NCI-H1417 (cell line): ENCODE measurements at places on chromosomes 5 and 9.

DNA sequence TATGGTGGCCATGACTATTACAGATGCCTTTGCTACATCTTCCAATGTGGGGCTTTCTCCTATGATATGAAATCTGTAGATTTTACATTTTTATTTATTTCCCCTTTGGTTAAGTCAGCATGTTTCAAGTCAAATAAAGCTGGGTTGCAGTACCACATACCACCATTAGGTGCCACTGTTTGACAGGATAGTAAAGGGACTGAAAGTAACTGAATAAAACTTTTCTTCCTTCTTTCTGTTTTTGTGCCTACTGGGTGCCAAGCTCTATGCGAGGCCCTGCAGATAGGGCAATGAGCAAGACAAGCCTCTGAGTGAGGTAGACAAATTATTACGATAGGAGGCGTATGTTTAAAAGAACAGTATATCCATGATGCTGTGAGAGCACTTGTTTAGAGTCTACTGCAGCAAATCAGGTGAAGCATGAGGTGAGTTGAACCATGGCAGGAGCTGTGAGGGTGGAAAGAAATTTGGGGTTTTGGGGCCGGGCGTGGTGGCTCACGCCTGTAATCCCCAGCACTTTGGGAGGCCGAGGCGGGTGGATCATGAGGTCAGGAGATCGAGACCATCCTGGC is 64.8 kb downstream of the GDNF start:
- no peak for DNase-seq

GRCh38 chr5:36242534-36243485 is 1.1 kb upstream of the NADK2 start:
- DNase-seq = peak; percentile 76

DNA sequence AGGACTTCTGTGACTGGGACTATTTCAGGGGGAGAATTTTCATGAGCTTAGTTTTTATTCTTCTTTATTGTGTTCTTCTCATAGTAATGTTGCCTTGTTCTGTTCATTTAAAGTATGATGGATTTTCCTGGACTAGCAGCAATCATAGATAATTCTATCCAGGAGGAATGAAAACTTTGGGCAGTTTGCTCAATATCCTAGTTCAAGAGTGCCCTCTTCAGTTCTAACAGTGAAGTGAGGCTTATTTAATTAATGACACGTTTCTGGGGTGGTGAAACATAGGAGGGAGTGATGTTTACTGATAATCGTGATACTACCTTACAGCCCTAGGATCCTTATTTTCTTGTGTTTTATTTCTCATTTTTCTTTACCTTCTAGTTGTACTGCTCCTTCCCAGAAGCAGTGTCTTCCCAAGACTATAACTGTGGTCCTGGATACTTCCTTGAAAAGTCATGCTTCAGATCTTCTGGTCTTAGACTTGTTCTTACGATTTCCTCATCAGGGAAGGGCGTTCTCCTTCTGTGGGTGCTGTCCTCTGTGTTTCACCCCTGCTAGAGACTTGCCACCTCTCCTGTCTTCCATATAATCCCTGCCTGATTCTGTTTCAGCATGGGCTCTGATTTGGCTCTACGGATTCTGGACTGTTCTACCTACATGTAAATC is 57.4 kb downstream of the CFAP95 start:
- peak; percentile 75 for DNase-seq

- DNase-seq = peak; percentile 88
Observed at GRCh38 chr9:33024966-33025571, at the start of gene DNAJA1. Gene DNAJA1, plus strand, starts transcription at chr9:33025273. Its CDS starts 1,212 bp downstream, at chr9:33026485.

- DNase-seq = no peak
Observed at GRCh38 chr5:138351517-138351916, 968 bp upstream of the KDM3B start.

- no peak for DNase-seq
Observed at GRCh38 chr9:97536480-97536879, 35.0 kb downstream of the TMOD1 start.

DNA sequence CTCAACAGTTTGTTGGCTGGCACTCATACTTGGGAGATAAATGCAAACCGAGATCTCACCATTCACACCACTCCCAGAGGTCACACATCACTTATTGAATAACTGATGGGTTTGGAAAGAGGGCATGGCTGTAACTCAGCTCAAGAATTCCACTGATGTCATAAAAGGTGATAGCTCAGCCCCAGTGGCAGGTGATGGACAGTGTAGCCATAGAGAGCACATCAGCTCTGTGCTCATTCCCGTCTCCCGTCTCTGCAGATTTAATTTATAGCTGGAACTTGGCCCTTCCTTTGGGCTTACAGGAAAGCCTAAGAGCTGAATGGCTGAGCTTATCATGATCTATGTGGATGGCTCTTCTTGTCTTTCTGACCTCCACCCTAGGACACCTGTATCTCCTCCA is 59.8 kb downstream of the INSYN2B start:
- no peak for DNase-seq

DNA sequence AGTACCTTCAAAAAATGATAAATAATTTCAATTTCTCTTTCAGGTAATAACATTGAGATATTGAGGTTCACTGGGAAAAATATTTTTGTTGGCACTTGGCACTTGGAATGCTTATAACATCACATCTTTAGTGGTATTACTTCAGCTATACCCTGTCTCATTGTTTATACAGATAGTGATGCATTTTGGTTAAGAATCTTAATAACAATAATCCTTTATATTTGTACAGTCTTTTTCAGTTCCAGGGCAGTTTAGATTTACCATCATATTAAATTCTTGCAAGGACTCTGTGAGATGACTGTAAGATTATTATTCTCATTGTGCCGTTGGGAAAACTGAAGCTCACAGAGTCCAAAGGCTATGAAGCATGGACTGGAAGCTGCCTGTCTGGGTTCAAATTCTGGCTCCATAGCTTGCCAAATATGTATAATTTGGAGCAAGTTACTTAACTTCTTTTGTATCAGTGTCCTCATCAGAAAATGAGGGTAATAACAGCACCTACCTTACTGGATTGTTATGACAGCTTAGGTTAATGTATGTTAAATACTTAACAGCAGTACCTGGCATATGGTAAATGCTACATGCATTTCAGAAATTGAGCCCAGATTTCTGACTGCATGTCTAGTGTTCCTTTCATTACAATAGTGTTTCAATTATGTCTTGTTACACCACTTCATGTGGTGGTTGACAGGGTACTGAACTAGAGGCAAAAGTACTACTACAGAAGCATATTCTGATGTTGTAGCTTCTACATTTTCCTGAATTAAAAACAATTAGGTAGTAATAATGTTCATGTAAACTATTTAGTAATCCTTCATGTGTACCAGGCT is 272.2 kb downstream of the PLK2 start:
- DNase-seq = no peak

- DNase-seq = no peak
Observed at GRCh38 chr5:88677376-88677895, 205.5 kb downstream of the MEF2C start.

DNA sequence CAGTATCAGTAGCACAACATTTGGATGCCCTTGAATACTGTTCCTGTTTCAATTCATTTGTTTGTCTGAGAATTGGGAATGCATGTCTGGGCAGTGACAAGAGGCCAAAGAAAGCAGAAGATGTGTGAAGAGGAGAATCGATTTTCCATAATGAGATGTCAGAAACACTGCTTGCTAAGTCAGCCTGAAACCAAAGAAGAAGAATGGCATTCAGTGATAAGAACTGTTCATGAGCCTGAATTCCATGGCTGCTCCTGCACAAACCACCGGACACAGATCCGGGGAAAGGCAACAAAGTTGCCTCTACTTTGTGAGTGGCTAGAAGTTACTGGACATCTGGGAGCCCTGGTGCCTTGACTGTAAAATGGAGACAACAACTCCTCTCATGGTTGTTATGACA is 207.2 kb upstream of the RASEF start:
- no peak for DNase-seq

DNA sequence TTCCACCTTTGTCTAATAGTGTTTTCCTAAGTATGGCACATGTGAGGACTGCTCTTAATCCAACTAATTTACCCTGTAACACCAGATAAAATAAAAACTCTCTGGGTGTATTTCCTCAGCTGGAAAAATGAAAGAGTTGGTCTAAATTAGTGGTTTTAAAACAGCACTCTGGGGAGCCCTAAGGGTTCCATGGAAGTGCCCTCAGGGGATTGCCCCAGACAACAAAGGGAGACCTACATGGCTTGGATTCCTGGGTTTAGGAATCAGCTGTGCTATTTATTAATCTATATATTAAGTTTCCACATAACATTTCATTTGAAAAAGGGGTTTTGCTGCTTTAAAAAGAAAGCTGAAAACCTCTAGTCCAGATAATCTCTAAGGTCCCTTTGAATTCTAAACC is 20.2 kb downstream of the ADAMTS6 start:
- peak; percentile 0 for DNase-seq

DNA sequence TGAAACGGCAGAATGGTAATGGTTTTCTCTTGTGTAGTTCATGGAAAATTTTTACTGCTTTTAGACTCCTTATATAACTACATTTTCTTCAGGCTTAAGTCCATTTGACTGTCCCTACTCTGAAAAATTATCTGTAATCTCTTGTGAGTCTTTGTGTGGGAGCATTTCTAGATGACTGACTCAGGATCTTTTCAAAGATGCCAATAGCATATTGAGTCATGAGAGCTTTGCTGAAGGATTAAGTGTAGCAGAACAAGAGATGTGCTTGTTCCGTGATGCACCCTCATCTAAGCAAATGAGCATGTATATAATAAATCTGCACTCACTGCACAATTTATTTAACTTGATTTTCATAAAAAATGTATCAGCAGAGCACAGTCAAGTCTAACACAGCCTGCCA is 298.7 kb upstream of the CDH6 start:
- DNase-seq = no peak

- no peak for DNase-seq
Observed at GRCh38 chr5:43044181-43044914, 4.2 kb upstream of the ANXA2R start.

DNA sequence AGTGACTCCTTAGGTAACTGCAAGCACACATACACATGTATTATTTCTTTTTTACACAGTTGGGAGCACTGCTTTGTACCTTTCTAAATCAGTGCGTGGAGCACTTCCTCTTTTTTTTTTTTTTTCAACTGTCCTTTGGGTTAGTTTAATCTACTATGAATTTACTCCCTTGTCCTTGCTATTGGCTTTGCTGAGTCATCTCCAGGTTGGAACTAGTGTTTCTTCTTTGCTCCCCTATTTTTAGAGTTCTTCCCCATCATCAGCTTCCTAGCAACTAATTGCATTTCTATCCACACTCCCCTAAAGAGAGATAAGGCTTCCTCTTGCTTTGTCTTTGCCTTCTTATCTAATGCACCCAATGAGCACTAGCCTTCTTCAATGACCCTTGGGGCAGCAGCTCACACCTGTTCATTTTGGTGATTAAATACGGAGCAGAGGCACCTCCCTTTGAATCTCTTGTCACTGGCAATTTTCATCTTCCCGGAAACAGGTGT is 24.3 kb downstream of the S100Z start:
- DNase-seq = peak; percentile 72

GRCh38 chr5:124630767-124631704 is 115.4 kb downstream of the ZNF608 start:
- no peak for DNase-seq

DNA sequence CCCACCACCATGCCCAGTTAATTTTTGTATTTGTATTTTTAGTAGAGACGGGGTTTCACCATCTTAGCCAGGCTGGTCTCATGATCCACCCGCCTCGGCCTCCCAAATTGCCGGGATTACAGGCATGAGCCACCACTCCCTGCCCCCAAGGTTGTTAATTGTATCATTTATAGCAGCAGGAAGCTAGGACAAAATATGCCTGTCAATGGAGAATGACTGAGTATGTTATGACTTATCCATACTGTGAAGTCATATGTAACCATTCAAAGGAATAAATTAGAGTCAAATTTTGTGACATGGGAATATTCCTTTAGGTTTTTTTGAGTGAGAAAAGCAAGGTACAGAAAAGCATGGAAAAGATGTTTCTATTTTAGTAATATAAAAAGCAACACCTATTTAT is 3.9 kb upstream of the DAB2 start:
- no peak for DNase-seq

DNA sequence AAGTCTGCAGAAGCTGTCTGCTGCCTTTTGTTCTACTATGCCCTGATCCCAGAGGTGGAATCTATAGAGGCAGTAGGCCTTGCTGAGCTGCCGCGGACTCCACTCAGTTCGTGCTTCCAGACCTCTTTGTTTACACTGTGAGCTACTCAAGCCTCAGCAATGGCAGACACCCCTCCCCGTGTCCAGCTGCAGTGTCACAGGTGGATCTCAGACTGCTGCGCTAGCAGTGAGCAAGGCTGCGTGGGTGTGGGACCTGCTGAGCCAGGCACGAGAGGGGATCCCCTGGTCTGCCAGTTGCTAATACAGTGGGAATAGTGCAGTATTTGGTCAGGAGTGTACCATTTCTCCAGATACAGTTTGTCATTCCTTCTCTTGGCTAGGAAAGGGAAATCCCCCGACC is 99.6 kb downstream of the SLCO4C1 start:
- DNase-seq = no peak

- DNase-seq = no peak
Observed at GRCh38 chr5:93512799-93513198, 68.2 kb downstream of the NR2F1-AS1 start.

DNA sequence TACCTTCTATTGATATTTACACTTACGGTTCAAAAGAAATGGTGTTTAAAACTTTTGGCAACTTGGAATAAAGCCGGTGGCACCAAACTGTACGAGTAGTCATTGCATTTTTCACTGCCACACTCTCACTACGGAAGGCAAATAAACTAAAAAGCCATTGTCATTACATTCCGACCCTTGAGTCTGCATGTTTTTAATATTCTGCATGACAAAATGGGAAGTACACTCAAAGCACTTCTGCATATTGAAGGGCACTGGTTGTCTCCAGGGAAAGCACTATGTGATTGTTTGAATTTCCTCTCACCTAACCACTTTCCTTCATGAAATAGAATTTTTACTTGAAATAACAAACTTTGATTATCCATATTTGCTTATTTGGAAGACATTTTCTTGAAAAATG is 426.3 kb downstream of the CETN3 start:
- no peak for DNase-seq

GRCh38 chr9:72322259-72322658 is 42.7 kb downstream of the ZFAND5 start:
- DNase-seq = no peak

DNA sequence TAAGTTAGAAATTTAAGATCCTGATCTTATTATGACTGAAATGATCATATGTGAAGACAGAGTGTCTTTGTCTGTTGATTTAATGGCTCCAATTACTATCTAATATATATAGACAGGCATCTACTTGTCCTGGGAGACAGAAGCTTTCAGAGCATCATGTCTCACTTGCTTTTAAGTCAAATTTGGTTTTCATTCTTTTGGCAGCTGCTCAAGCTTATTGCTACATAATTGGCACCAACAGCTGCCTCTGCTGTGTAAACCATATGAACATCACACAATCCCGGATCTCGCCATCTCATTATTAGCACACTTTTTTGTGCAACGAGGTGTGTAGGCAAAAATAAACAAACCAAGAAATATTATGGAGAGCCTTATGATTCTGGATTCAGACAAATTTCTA is 1717.9 kb downstream of the EFNA5 start:
- DNase-seq = peak; percentile 97
